ENCODE measurements at places on chromosomes 2 and 18. TPM values are rescaled to one million over a fixed set of nuclear protein-coding genes. Genes with fewer than 3 reads are reported as not detected.

The ORC2 gene
- total RNA-seq, result 14.2 TPM

The C2orf15 gene
- 0.40 TPM for total RNA-seq

The MROH2A gene
- total RNA-seq, result 0.10 TPM

The CHAC2 gene
- 14.6 TPM for total RNA-seq

The CNGA3 gene
- total RNA-seq, result not detected

The HOXD13 gene
- 0.34 TPM for total RNA-seq

The TNS1 gene
- 8.2 TPM for total RNA-seq

Data from A549 treated with CpdA at 1 μM for 4 hours (cell line).